ENCODE measurements at places on chromosomes 16 and 17.

DNA sequence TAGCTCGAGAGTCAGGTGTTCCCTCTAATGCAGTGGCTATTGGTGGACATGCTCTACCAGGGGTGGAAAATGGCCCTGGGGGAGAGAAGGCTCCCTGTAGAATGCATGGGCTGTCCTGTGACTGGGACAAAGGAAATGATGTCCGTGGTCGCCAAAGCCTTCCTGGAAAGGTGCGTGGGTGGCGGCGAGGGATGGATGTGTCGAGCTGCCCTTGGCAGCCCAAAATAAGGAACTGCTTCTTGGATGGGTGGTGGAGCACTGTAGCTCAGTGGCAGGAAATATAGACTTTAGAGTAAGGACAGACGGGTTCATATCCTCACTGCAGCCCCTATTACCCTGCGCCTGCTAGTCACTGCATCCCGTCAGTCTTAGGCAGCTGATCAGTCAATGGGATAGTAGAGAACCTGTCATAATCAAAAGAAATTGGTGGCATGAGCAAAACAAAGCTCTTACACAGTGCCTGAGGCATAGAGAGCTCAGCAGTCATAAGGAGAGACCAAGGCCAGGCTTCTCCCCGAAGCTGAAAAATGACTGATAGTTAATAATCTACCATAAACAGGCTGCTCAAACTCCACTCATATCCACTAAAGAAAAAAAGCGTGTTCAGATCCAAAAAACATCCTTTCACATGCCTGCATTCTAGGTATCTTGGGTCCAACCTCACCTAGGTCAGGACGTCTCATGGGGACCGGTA is 123.5 kb upstream of the PLCG2 start:
- peak; percentile 9 for DNase-seq

- peak; percentile 56 for DNase-seq
Measured at GRCh38 chr16:66701026-66701425, 4.5 kb upstream of the CMTM4 start.

DNA sequence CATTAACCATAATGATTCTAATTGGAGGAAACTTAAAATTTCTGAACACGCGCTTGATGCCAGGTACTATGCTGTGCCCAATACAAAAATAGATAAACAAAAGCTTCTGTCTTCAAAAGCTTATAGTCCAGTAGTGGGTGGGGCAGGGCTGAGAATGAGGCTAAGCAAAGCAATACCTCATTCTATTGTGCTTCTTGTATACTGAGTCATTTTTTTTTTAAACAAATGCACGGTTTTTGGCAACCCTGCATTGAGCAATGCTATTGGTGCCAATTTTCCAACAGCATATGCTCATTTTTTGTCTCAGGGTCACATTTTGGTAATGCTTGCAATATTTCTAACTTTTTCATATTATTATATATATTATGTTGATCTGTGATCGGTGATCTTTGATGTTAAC is 34.7 kb upstream of the HNF1B start:
- DNase-seq: no peak

GRCh38 chr16:89401641-89402445 is 88.5 kb downstream of the ANKRD11 start:
- DNase-seq: no peak

DNA sequence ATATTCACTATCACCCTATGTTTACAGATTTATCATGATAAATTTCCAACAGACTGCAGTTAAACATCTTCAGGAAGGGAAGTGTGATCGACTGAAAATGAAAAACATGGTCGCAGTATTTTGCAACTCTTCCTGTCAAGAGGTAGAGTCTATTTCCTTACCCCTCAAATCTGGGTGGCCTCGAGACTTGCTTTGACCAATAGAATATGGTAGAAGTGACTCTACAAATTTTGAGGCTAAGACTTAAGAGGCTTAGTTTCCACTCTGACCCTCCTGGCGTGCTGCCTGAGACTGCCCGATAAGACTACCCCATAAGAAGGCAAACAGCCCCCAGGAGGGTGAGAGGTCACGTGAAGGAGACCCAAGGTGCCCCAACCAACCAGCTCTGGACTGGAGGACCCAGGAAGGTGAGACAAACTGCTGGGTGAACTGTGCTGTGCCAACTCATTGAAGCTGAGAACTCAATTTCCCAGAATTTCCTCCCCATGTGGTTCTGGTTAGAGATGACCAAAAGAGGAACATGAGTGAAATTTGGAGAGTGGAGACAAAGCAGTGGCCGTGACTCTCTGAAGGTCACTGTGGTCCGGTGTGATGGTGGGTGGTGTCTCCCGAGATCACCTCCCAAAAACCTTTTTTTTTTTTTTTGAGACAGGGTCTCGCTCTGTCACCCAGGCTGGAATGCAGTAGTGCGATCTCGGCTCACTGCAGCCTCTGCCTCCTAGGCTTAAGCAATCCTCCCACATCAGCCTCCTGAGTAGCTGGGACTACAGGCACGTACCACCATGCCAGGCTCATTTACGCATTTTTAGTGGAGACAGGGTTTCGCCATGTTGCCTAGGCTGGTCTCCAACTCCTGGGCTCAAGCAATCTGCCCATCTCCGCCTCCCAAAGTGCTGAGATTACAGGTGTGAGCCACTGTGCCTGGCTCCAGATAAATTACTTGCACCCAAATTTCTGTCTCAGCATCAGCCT is 38.2 kb upstream of the LITAF start:
- peak; percentile 77 for DNase-seq

GRCh38 chr17:70074956-70075355 is at the start of gene KCNJ16:
TSS of gene KCNJ16 (plus strand) at chr17:70075225. CDS start at chr17:70132088, 56,863 bp downstream.
- DNase-seq: no peak

DNA sequence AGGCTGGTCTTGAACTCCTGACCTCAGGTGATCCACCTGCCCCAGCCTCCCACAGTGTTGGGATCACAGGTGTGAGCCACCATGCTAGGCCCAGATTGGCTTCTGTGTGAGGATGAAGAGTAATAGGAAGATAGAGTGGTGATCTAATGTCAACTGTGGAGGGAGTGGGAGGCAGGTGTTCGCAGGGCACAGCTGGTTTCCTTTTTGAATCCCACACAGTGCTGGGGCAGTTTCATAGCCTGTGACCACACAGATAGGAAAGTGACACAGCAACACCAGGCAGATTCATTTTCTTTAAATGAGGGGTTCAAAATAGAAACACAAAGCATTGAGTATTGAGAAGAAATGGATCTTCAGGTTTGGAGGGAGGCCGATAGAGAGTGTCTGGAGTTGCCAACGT is 540.3 kb downstream of the WWOX start:
- DNase-seq: no peak

GRCh38 chr16:3602320-3602653 is 9.1 kb downstream of the SLX4 start:
- no peak for DNase-seq

GRCh38 chr17:17420082-17420481 is 56.7 kb upstream of the MED9 start:
- no peak for DNase-seq

DNA sequence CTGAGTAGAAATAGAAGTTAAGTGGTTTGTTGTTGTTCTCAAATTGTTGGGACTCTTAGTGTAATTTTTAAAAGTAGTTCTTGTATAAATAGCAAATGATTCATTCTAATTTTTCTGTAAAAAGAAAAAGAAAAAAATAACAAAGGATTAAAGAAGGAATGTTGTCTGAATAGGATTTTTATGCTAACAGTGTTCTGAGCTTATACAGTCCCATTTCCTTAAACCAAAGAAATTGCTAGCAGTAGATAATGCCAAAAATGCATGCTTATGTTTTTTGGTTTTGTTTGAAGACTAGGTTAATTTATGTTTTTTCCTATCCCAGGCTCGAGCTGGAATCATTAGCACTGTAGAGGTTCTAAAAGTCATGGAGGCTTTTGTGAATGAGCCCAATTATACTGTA is 44.7 kb upstream of the KPNB1 start:
- DNase-seq: no peak

GRCh38 chr16:79721270-79721669 is 120.7 kb upstream of the MAF start:
- no peak for DNase-seq

DNA sequence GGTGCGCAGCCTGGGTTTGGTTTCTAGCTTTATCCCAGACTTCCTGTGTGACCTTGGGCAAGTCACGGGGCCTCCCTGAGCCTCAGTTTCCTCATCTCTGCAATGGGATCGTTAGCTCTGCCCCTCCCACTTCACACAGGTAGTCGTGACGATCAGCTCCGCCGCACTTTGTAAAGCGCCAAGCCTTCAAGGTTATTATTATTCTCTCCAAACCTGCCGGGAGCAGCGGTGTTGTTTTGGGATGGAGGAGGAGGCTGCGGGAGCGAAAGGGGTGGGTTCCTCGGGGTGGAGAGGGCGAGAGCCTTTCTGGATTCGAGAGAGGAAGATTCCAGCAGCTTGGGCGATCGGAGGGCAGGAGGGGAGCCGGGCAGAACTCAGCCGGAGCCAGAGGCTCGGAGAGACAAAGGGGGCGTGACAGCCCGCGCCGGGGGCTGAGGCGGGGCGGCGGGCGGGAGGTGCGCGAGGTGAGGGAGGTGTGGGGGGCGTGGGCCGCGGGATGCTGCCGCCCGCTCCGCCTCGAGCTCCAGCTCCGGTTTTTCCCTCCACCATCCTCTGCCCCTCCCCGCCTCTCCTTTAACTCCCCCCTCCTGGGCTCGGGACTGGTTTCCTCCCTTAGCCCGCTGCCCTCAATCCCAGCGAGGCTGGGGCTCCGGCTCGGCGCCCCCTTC is at the start of gene EFNB3:
Gene EFNB3 (plus strand): TSS at position 602 of the 668 bp plus-strand sequence. CDS start 397 bp downstream, outside the sequence.
- DNase-seq: no peak

- DNase-seq: peak; percentile 29
Measured at GRCh38 chr17:82121660-82122629, 23.9 kb upstream of the FASN start.

DNA sequence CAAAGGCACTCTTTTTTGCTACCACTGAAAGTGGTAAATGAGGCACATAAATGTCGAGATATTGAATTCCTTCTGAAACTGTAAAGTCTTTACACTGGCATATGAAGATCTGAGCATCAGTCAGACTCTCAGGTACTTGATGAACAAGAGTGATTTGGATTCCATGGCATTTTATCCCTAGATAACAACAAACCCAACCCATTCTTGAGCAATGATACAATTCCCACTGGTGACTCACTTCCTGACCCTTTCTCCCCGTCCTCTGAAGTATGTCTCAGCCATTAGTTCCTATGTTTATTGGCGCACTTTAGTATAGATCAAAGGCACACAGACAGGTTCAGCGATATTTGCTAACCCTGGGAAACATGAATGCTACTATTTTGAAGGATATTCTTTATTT is 147.0 kb upstream of the RBFOX1 start:
- no peak for DNase-seq

- DNase-seq: no peak
Measured at GRCh38 chr16:52705122-52705521, 158.2 kb upstream of the TOX3 start.

DNA sequence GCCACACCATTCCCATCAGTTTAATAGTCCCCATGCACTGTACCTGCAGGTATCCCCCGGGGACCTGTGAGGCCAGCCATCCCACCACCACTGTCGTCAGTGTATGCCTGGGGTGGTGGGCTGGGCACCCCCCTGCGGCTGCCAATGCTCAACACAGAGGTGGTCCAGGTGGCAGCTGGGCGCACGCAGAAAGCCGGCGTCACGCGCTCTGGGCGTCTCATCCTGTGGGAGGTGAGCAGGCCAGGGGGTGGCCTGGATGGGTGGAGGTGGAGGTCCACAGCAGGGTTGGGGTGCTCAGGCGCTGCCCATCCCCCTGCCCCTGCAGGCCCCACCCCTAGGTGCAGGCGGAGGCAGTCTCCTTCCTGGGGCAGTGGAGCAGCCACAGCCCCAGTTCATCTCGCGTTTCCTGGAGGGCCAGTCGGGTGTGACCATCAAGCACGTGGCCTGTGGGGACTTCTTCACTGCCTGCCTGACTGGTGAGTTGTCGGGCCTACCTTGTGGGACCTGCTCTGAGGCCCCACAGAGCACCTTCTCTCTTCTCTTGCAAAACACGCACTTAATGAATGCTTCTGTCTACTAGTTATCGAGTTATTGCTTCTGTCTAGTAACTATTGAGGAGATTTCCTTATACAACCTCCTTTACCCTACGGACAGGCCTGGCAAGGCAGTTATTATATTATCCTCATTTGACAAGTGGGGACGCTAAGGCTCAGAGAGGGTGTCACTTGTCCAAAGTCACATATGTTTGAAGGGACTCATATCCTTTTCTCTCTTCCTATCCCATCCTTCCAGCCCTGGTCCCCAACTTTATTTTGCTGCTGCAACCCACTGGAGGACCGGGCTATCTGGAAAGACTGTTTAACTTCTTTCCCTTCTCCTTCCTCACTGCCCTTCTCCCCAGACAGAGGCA is 5.8 kb upstream of the TRAF4 start:
- no peak for DNase-seq

GRCh38 chr16:75266738-75267630 is 15.6 kb upstream of the BCAR1 start:
- DNase-seq: no peak

GRCh38 chr16:55116165-55116920 is 185.7 kb downstream of the IRX5 start:
- DNase-seq: no peak

- no peak for DNase-seq
Measured at GRCh38 chr16:74759564-74759963, 15.1 kb downstream of the FA2H start.

- no peak for DNase-seq
Measured at GRCh38 chr16:30367349-30368009, 2.8 kb downstream of the TBC1D10B start.

Measured in inflammatory macrophage treated with lipopolysaccharide for 1 hour (primary cell).